NCI-H187 treated with DMSO at 0.1 percent for 48 hours (cell line): ENCODE measurements at places on chromosomes 7 and 10.

GRCh38 chr10:112336556-112337201 is 37.2 kb upstream of the ACSL5 start:
- no peak for DNase-seq

DNA sequence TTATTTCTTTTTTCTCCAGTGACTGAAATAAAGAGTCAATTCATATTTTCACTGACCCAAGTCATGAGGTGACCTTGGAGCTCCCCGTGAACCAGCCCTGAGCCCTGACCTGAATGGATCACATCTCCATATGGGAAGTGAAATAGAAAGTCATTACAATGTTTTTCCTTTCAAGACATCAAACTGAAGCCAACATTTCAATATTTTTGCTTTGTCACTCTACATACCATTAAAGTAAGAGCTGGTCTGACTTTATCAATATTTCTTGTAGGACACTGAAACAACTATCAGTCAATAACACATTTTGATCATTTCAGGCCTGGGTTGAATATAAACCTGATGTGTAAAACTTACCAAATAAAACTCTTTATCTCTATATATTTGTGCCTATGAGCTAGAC is 249.8 kb upstream of the PHF14 start:
- DNase-seq, result no peak

DNA sequence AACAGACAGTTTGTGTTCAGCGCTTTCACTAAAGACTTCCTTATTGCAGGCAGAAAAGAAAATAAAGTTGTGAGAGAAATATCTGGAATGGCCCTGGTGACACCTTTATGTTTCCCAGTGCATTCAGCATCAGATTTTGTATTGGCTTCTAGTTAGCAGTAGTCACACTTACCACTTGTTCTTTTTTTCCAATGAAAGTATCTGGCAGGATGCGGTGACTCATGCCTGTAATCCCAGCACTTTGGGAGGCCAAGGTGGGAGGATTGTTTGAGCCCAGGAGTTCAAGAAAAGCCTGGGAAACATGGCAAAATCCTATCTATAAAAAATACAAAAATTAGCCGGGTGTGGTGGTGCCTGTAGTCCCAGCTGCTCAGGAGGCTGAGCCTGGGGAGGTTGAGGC is 649.6 kb downstream of the LRMDA start:
- DNase-seq, result no peak

DNA sequence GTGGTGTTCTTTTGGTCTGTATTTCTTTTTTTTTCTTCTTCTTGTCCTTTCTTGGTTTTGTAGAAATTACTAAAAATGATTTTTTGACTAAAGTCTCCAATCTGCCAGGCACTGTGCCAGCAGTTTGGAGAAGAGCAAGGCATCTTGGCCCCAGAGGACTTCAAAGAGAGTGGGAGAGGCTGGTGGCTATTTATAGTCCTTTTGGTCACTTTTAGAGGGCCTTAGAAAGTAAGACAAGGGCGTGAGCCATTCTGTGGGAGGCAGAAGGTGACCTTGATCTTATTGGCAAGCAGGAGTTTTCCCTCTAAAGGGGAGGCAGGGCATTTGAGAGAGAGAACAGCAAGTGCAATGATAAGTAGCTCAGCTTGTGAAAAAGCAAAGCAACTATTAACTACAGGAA is 211.9 kb downstream of the GALNT17 start:
- no peak for DNase-seq

DNA sequence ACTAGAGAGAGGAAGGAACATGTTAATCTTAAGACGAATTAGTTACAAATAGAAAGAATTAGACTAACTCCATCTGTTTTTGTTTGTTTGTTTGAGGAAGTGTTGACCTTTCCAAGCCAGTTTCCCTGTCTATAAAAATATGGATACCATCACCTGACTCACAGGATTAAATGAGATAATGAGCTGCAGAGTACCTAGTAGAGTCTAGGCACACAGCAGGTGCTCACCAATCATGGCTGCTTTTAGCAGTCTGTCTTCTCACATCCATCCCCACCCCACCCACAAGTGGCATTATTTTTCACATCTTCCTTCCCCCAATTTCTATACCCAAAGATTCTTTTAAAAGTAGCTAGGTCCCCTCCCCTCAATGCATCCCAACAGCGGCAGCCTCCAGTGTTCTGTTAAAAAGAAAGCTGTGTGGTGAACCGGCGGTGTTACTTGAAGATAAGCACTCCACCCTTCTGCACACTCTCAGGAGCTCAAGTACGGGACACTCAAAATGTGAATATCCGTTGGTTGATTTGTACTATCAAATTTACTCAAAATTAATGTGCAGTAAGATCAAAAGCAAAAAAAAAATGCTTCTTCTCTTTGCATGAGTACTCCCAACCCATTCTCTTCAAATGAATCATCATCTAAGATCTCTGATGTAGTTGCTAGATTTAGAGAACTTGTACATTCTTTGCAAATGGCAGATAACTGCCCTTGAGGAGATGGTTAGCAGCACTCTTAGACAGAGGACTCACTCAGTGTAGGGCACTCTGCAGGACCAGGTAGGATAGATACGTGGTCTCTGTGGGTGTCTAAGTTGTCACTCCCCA is 145.4 kb upstream of the ASAH2 start:
- no peak for DNase-seq

DNA sequence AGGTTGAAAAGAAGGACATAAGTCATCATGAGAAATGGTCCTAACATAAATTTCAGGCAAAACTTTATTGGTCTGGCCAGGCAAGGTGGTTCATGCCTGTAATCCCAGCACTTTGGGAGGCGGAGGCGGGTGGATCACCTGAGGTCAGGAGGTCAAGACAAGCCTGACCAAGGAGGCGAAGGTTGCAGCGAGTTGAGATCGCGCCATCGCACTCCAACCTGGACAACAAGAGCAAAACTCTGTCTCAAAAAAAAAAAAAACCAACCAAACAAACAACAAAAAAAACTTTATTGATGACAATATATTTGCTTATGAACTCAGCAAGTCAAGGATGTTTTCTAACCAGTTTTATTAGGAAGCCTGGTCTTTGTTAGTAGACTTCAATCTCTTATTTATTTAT is 54.6 kb upstream of the ARHGAP21 start:
- DNase-seq, result no peak

DNA sequence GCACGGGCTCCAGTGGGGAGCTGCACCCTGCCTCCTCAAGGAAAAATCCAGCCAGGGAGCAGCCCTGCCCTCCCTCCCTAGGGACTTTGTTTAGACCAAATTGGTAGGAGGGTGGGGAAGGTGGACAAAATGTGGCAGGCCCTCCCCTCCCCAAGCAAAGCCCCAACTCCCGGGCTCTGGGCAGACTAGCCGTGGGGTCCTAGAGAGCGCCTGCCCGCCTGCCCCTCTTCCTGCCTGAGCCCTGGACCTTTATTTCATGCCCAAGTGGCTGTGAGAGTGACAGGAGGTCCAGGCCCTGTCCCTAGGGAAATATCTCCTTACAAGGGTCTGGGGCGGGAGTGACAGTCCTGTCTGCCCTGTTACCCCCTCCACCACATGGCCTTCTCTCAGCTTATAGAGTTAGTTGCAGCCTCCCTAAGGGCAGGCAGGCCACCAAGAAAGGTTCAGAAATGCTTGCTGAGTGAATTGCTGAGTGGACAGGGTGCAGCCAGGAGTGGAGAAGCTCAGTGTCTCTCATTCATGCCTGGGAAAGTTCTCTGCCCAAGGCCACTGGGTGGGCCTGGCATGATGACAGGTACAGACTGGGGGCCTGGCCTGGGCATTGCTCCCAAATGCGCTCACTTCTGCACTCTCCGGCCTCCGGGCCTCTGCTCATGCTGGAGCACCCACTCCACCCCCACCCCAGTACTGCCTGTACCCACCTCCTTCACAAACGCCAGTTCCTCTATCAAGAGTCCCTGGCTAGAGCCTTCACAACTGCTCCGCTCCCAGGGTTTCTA is 25.2 kb downstream of the DNAJB12 start:
- DNase-seq, result no peak

DNA sequence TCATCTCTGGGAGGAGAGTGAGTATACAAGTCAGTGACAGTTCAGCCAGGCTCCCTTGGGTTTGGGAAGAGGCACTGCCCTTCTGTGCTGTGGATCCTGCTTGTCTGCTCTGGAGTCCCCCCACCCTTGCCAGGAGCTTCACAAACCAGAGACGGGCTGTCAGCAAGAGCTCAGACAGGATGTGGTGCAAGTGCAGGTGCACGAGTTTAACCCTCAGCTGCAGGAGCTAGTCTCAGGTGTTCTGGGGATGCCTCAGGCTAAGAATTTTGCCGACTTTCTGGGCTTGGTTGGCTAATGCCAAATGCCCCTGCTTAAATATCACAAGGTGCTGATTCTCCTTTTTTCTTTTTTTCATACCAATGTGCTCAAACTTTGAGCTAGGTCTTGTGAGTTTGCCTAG is 22.3 kb downstream of the ZNF783 start:
- no peak for DNase-seq

- no peak for DNase-seq
These were observed 101.0 kb downstream of the CDCA7L start for GRCh38 chr7:21844742-21845141.

DNA sequence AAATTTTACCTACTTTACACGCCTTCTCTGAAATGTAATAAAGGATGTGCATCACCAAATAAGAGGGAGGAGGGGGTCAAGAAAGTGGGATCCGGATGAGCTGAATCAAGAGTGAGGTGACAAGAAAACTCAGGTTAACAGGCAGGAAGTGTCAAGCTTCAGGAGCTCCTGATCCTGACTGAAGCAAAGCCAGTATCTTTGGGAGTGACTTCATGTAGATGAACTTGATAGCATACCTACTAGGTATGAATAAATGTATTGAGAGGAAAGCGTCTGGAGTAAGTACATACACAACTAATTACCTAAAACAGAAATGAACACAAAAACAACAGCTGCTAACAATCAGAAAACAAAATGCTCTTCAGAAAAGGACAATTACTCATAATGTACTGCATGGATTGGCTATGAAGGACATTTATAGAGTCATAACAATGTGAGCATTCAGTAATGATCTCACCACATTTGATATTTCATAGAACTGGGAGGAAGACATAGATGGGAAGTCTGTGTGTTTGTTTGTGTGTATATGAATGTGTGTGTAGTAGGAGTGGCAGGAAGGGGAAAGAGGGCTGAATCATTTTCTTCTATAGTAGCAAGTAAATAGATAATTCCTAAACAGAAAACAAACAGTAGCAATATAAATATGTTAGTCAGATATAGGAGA is 29.4 kb downstream of the PRKG1 start:
- DNase-seq, result no peak

DNA sequence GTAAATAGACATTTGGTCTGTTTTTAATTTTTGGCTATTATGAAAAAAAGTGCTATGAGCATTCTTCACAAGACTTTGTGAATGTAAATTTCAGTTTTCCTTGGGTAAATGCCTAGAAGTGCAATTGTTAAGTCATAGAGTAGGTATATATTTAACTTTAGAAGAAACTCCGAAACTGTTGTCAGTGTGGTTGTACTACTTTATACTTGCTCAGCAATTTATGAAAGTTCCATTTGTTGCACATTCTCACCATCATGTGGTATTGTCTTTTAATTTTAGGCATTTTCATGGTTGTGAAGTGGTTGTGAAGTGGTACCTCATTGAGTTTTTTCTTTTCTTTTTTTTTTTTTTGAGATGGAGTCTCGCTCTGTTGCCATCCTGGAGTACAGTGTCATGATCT is 60.0 kb downstream of the TYW1 start:
- DNase-seq, result no peak

- no peak for DNase-seq
These were observed 283.2 kb downstream of the ARL4A start for GRCh38 chr7:12970626-12971025.

- no peak for DNase-seq
These were observed 32.1 kb downstream of the PFKP start for GRCh38 chr10:3099291-3100092.

DNA sequence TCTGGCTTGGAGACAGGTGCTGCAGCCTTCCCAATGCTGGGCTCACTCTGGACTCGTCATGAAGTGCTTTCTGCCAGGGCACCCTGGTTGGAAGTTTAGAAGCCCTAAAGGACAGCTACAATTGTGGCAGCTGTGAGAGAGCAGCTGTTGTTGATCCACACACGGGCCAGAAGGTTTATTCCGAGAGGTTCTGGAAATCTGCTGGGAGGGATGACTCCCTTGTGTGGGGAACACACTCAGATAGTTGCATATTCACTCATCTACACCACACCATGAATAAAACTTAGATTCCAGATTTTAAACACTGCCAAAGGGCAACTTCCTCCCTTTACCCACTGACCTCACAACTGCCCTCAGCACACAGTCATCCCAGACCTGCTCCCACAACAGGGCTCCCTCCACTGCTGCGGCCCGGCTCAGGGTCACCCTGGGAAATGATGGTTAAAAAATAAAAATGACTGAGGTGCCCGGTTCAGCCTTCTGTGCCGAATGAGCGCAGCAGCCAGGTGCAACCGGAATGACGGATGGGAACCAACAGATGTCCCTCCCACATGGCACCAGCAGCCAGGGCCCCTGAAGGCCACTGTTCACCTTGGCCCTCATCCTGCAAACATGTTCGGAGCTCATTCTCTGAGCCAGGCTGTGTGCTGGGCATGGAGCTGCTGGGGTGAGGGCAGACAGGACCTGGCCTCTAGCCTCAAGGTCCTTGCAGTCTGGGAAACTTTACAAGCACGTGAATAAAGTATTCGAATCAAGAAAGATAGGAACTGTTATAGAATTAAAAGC is 40.2 kb downstream of the ASB13 start:
- DNase-seq, result no peak

DNA sequence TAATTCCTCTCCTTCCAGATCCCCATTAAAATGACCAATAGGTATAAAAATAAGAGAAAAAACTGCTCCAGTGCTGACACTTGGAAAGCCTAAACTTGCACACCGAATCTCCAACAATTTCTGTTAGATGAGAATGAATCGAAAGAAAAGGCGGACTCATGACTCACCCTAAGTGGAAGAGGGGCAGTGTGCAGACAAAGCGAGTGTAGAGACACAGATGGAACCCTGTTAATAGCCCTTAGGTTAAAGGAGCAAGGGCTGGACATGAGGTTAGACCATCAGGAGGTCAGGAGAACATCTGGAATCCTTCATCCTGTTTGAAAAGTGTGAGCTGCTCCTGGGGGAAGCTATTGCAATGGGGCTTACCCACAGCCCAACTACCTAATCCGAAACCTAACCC is 103.4 kb upstream of the GLI3 start:
- no peak for DNase-seq

GRCh38 chr10:75803121-75803520 is 371.7 kb downstream of the LRMDA start:
- DNase-seq, result no peak

DNA sequence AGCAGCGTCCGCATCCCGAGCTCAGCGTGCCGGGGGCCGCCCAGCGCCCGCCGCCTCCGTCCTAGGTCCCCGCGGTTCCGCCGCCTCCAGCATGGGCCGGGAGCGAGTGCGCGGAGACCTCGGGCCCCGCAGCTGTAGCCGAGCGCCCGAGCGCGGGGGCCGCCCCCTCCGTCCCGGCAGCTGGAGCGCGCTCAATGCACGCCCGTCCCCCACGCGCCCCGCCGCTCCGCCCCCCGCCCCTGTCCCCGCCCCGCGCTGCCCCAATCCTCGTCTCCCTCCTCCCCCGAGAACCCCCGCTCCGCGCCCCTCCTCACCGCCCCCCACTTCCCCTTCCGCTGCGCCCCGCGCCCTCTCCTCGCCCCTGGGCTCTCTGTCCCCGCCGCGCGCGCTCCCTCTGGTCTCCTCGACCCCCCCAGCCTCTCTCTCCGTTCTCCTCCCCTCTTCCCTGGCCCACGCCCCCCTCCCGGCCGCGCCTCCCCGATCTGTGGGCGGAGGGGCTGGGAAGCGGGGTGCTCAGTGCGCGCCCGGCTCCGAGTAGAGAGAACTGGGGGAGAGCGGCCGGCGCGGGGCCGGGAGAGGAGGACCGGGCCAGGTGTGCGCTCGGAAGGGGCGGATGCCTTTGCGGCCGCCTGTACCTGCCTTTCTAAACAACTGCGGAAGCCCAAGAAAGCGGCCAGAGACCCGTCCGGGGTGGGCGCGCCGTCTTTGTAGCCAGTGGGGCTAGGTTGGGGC is at the start of gene VIPR2:
VIPR2 (minus strand) TSS at position 110 of the 732 bp plus-strand sequence; CDS start at position 14, 96 bp downstream.
- no peak for DNase-seq
